ENCODE measurements at places on chromosomes 5 and 9.

DNA sequence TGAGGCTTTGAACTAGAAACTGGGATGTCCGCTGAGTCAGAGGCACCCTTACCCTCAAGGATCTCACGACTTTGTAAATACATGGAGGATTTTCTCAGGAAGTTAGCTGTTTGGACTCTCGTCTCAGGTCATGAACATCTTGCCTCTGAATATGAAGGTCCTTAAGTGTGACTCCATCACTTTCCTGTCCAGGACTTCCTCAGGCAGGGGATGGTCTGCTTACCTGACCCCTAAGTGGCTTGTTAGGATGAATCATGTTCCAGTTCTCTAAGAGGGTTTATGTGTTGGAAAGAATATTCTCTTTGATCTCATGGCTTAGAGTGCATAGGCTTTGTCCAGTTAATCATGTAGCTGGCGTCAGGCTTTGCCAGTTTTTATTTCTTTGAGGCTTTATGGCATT, 511.7 kb upstream of the KLF4 start:
- peak; percentile 80 for DNase-seq

- peak; percentile 51 for DNase-seq
Measured at GRCh38 chr5:6712142-6712576, 1.1 kb upstream of the TENT4A start.

GRCh38 chr9:13107008-13107407, 172.5 kb downstream of the MPDZ start:
- DNase-seq: no peak

- DNase-seq: no peak
Measured at GRCh38 chr5:142219146-142219545, 105.7 kb downstream of the SPRY4 start.

GRCh38 chr5:149227168-149227826, 44.4 kb upstream of the AFAP1L1 start:
- peak; percentile 87 for DNase-seq

GRCh38 chr5:78930721-78931120, 54.4 kb downstream of the ARSB start:
- DNase-seq: no peak

- no peak for DNase-seq
Measured at GRCh38 chr5:96958977-96959376, 23.1 kb downstream of the LNPEP start.

All from lung microvascular endothelial cell (primary cell).